Progenitor cell of endocrine pancreas (in vitro differentiated cells): ENCODE measurements at places on chromosomes 7 and 10. TPM values are rescaled to one million over a fixed set of nuclear protein-coding genes. Genes with fewer than 3 reads are reported as not detected.

Gene PRLHR
- 1.5 and 1.7 TPM in 2 replicates for total RNA-seq

- H3K4me3 ChIP-seq: no peak overlapping the region
- no peaks in the 10 kb centered on the region for H3K27me3 ChIP-seq
- no peak for DNase-seq
- H3K36me3 ChIP-seq: peaks cover 5% of the 10 kb centered on the region
- H3K4me1 ChIP-seq: no peaks in the 10 kb centered on the region
These were observed 155.1 kb downstream of the BICC1 start for GRCh38 chr10:58667658-58668310.

Gene ZPBP
- total RNA-seq: not detected in 2 replicates

DNA sequence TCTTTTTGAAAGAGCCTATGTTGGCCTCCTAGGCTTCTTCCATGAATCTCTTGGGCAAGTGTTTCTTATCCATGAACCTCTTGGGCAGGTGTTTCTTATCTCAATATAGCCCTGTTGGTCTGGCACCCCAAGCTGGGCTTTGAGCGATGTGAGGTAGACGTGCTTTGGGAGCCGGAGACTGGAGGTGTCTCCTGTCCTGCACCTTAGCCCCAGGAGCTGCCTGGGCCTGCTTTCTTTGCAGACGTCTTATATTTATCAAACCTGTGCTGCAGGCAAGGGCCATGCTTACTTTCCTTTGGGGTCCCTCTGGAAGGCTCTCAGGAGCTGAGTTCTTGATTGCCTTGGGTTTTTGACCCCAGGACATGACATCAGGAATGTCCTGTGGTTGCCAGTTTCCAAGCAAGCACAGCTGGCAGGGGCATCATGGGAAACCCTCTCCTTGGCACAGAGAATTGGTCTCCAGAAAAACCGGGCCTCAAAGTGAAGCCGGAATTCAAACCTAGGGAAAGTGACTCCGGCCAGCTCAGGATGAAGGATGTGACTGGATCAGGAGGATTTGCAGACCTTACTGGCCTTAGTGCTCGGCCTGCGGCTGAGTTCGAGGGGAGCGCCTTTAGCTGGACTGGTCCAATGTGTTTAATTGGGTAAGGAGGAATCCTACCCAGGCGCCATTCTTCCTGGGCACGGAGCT is 2.8 kb downstream of the JAKMIP3 start:
- DNase-seq: no peak
- H3K4me1 ChIP-seq: peaks cover 13% of the 10 kb centered on the region
- H3K36me3 ChIP-seq: no peaks in the 10 kb centered on the region

DNA sequence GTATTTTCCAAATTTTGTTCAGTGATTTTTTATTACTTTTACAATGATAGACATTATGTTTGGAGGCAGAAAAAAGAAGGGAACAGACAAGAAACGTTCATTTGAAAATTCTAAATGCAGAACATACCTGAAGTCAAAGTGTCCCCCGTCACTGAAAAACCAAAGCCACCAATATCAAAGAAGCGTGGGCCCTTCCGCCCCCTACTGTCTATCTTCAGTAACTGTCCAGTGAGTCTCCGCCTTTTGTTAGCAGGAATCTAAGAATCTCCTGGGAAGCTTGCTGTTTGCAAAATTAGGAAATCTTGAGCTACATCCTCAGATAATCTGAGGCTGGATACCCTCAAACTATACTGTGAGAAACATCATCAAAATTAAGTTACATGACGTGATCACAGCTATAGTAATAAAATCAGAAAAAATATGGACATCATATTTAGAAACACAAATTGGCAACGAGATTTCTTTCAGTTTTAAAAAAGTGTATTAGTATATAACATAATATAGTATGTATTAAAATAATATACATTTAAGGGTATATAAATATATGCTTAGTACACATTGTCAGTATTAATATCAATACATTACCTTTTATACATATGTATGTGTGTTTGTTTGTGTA is 169.3 kb upstream of the AKR1E2 start:
- H3K27me3 ChIP-seq: peaks cover 3% of the 10 kb centered on the region
- peaks cover 1% of the 10 kb centered on the region for H3K4me1 ChIP-seq
- H3K36me3 ChIP-seq: no peaks in the 10 kb centered on the region

- peaks cover 8% of the 10 kb centered on the region for H3K27me3 ChIP-seq
- DNase-seq: no peak
- H3K4me3 ChIP-seq: no peak overlapping the region
- H3K36me3 ChIP-seq: no peaks in the 10 kb centered on the region
These were observed 55.8 kb downstream of the RASGEF1A start for GRCh38 chr10:43211030-43211429.

Gene LIPJ
- total RNA-seq: not detected in 2 replicates

DNA sequence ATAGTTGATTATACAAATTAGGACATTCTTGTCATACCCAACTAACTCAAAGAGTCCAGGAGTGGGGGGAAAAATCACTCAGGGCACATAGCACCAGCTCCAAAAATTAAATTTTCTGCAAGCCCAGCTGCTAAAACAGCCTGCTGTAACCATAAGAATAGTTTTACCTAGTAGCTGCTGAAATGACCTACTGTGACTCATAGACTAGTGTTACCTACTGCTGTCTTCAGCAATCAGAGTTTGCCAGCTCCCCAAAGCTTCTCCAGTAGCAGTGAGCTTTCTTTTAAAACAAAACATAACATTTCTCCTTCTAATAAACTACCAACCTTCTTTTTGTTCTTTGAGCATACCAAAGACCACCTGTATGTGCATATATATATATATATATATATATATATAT is 4.2 kb upstream of the ARHGAP12 start:
- DNase-seq: no peak
- no peak overlapping the region for H3K27ac ChIP-seq
- no peaks in the 10 kb centered on the region for H3K36me3 ChIP-seq
- H3K4me3 ChIP-seq: no peak overlapping the region
- H3K4me1 ChIP-seq: peaks cover 13% of the 10 kb centered on the region

- no peaks in the 10 kb centered on the region for H3K36me3 ChIP-seq
- DNase-seq: no peak
- H3K4me3 ChIP-seq: no peak overlapping the region
- no peak overlapping the region for H3K27ac ChIP-seq
These were observed 18.3 kb upstream of the SLC29A3 start for GRCh38 chr10:71300555-71301370.
